ENCODE measurements at places on chromosomes 12 and 14.
A peak's percentile ranks its signal among the peaks of the same experiment; 100 is the strongest.

DNA sequence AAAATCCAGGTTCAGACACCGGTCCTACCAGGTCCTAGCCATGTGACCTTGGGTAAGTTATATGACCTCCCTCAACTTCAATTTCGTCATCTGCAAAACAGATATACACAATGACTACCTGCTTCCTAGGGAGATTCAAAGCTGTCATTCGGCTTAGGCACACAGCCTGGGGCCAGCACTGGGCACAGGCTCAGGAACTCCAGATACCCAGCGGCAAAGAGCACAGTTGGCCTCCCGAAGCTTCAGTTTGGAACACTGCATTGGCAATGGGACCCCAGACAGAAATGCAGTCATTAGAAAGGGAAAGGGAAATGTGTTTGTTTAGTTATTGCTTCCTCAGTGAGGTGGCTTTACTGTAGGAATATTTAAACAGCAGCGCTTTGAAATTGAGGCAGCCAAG, 11.4 kb downstream of the PLEKHG6 start:
- DNase-seq = no peak

DNA sequence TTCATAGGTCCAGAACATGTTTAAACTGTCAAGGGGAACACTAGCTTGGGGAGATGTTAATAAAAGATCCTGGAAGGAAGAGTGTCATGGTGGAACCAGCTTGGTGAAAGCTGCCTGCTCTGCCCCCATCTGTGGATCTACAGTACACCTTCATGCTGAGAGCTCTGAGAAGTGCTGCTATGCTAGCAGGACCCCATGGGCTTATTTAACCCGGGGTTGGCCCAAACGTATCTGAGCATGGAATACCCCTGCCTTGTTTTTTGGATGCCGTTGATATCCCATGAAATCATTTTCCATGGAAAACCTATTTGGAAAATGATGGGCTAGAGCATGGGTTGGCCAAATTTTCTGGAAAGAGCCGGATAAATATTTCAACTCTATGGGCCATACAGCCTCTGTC, 14.2 kb downstream of the UBE3B start:
- DNase-seq = no peak

GRCh38 chr12:2794191-2794735, 507 bp upstream of the FKBP4 start:
- peak; percentile 46 for DNase-seq

DNA sequence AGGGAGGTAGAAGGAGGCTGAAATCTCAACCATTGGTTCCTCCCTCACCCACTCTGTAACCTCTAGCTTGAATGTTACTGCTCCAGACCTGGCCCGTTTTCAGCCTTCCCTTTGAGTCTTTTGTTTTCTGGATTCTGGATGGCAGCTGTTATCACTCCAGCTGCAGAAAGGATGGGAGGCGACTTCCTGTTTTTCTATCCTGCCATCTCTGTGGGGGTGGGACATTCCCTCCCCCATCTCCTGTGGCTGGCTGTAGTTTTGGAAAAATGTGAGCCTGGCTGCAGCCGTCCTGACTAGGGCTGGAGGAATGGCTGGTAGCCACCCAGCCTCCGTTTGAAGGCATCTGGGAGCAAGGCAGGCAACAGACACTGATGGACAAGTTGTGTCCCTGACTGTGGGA, 2.9 kb upstream of the PPFIBP1 start:
- no peak for DNase-seq

GRCh38 chr12:124678421-124678893, 111.0 kb upstream of the NCOR2 start:
- DNase-seq = no peak

- no peak for DNase-seq
Measured at GRCh38 chr12:53677016-53677799, 1.3 kb upstream of the ATP5MC2 start.

GRCh38 chr14:76774821-76775694, 13.8 kb downstream of the VASH1 start:
- no peak for DNase-seq

- DNase-seq = no peak
Measured at GRCh38 chr12:78118486-78118885, 287.8 kb downstream of the NAV3 start.

Data from activated T-cell treated with anti-CD3 and anti-CD28 coated beads, Interleukin-2, amount 50 U/mL, for 48 hours (primary cell).